ENCODE measurements at places on chromosomes 6 and 20. TPM values are rescaled to one million over a fixed set of nuclear protein-coding genes. Genes with fewer than 3 reads are reported as not detected.
A peak's percentile ranks its signal among the peaks of the same experiment; 100 is the strongest.

ARFGEF3 gene
- total RNA-seq = 2.6 TPM

DNA sequence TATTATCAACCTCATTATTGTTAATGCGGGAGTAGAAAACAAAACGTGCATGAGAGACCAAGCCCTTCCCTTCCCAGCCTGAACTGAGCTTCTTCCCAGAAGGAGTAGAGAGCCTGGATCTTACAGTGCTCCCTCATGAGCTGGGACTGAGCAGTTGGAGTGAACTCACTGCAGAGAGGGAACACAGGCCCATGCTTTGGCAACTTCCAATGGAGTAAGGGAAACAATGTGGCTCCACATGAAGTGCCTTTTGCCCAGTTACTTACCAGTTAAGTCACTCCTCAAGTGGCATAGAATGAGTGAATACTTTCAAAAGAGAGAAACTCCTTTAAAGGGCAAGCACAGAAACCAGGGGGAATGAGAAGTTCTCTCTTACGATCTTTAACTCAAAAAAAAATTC is 12.4 kb downstream of the FHL5 start:
- no peaks in the 10 kb centered on the region for H3K4me1 ChIP-seq
- no peak overlapping the region for H3K27ac ChIP-seq
- DNase-seq = no peak
- no peaks in the 10 kb centered on the region for H3K27me3 ChIP-seq

- H3K4me3 ChIP-seq = no peak overlapping the region
- no peak for DNase-seq
- H3K27ac ChIP-seq = no peak overlapping the region
- no peaks in the 10 kb centered on the region for H3K27me3 ChIP-seq
- no peaks in the 10 kb centered on the region for H3K4me1 ChIP-seq
Observed at GRCh38 chr20:11700831-11701230, 216.9 kb upstream of the BTBD3 start.

- peak overlapping the region; percentile 91 for H3K27ac ChIP-seq
- DNase-seq = no peak
- no peaks in the 10 kb centered on the region for H3K36me3 ChIP-seq
- peak overlapping the region; percentile 75 for H3K4me3 ChIP-seq
Observed at GRCh38 chr6:52995913-52996645, 995 bp upstream of the GSTA4 start.

TOX2 gene
- total RNA-seq = 39.5 TPM
